ENCODE measurements at places on chromosomes 5 and 9. TPM values are rescaled to one million over a fixed set of nuclear protein-coding genes. Genes with fewer than 3 reads are reported as not detected.
A peak's percentile ranks its signal among the peaks of the same experiment; 100 is the strongest.

The DNAJC25 gene
- total RNA-seq = 5.6 TPM

The CATSPER3 gene
- total RNA-seq = under 0.01 TPM

The PCDHB12 gene
- under 0.01 TPM for total RNA-seq

- no peaks in the 10 kb centered on the region for H3K27me3 ChIP-seq
- H3K4me3 ChIP-seq = no peak overlapping the region
- no peak overlapping the region for H3K27ac ChIP-seq
- no peaks in the 10 kb centered on the region for H3K36me3 ChIP-seq
- peak; percentile 21 for DNase-seq
Measured at GRCh38 chr5:107224272-107224671, 446.5 kb downstream of the EFNA5 start.

DNA sequence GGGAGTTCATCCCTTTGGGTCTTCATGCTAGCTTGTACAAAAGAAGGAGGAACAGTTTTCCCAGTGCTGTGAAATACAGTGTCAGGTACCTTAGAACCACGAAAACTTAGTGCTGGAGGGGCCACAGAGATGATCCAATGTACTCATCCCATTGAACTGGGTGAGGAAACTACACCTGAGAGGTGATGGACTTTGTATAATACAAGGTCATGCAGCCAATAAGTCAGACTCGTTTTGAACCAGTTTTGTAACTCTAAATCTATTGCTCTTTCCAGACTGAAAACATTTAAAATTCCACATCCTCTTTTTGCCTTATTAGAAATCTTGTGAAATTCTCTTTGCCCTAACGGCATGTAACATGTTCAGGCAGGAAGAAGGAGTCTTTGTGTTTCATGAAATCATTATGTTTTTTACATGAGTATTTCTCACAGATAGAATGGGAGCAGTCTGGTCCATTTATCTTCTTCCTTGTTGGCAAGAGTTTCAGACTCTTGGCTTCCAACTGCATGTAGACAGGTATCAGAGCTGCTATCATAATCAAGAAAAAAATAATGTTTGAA, 146.8 kb upstream of the FBXL7 start:
- H3K27ac ChIP-seq = no peak overlapping the region
- no peaks in the 10 kb centered on the region for H3K4me1 ChIP-seq
- H3K36me3 ChIP-seq = no peaks in the 10 kb centered on the region

- no peaks in the 10 kb centered on the region for H3K27me3 ChIP-seq
- H3K4me1 ChIP-seq = peaks cover 69% of the 10 kb centered on the region
- peaks cover 75% of the 10 kb centered on the region for H3K36me3 ChIP-seq
- peak overlapping the region; percentile 83 for H3K27ac ChIP-seq
- H3K4me3 ChIP-seq = no peak overlapping the region
Measured at GRCh38 chr5:151676314-151676712, 10.4 kb downstream of the SPARC start.

DNA sequence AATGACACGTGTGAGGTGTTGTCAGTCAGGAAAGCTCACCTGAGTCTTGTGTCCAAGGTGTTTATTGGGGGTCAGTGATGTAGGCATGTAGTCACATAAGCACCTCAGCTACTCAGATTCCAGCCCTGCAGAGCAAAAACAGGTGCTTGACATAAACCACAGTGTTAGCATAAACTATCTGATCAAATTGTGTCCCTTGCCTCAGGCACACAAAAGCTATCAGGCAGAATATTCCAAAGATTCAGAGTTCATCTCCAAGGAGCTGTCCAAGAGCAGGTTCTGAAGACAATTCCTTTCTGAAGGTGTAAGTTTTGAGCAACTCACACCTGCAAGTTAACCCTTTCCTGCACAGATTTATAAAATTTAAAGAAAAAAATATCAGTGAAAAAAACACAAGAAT, 102.2 kb upstream of the ITGA1 start:
- no peak overlapping the region for H3K4me3 ChIP-seq
- no peak overlapping the region for H3K27ac ChIP-seq
- no peaks in the 10 kb centered on the region for H3K36me3 ChIP-seq
- no peak for DNase-seq
- H3K4me1 ChIP-seq = no peaks in the 10 kb centered on the region

GRCh38 chr9:29440449-29440848, 1867.2 kb upstream of the C9orf72 start:
- no peak for DNase-seq
- H3K4me3 ChIP-seq = no peak overlapping the region
- no peaks in the 10 kb centered on the region for H3K27me3 ChIP-seq
- no peaks in the 10 kb centered on the region for H3K36me3 ChIP-seq
- no peaks in the 10 kb centered on the region for H3K4me1 ChIP-seq
- no peak overlapping the region for H3K27ac ChIP-seq
